Body of pancreas (tissue), 4 donors: ENCODE measurements at places on chromosomes 1 and 21. TPM values are rescaled to one million over a fixed set of nuclear protein-coding genes. Genes with fewer than 3 reads are reported as not detected.
A peak's percentile ranks its signal among the peaks of the same experiment; 100 is the strongest.

Gene ACTN2
- 3.0 TPM for total RNA-seq

Gene MX2
- total RNA-seq: 2.3 TPM

Gene TPTE
- not detected for total RNA-seq

- no peak for DNase-seq
Measured at GRCh38 chr1:198106011-198106410, 50.8 kb upstream of the NEK7 start.

DNA sequence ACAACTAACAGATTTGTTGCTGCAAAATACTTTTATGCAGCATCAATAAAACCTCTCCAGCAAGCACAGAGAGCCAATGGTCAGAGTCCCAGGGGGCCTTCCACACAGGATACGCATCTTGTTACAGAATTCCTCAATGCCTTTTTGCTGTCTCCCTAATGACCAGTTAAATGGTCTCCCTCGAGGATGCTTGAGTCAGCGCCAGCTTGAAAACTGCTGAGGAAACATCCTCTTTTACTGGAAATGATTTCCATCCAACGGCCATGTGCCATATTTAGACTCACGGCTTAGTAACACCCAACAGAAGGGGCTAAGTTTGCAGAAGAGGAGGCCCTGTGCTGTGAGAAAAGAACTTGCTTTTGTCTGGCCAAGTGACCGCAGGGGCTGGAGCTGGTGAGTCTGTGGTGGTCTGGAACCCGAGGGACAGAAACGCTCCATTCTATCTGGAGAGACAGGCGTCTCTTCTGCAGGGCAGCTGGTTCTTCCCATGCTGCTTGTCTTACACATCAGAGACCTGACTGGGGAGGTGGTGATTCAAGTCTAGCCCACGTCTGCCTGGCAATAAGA, 496.4 kb downstream of the SETD4 start:
- peak; percentile 26 for DNase-seq

GRCh38 chr1:15275921-15276683, 29.1 kb downstream of the FHAD1 start:
- no peak for DNase-seq

GRCh38 chr1:27487966-27488884, 1.7 kb downstream of the WASF2 start:
- no peak for DNase-seq

DNA sequence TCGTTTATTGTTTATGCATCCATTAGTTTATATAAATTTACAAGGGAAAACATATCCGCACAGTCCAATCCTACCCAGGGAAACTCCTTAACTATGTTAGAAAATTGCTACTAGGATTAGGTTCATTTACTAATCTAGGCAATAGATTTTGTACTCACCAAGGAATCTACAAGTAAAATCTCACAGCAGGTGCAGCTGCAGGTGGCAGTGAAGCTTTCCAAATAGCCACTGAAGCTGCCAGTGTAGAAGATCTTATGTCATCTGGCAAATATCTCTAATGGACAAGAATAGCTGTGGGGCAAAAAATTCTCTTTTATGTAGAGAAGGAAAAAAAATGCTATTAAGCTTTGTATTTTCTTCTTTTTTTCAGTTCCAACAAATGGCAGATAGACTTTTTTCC, 963.4 kb upstream of the ADGRL4 start:
- DNase-seq: no peak

DNA sequence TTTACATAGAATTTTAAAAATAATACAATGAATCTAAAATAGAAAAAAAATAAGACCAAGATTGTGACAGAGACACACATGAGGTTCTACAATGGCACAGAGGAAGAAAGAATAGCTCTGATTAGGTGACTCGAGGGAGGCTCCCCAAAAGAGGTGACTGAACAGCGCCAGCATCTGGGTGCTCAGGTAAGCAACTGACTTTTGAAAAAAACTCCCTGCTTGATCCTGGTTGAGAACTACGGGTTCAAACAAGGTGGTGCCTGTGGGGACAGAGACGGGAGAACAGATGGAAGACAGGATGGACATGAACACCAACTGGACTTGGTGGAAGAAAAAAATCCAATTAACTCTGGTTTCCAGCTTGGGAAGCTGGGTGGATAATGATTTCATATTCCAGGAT, 22.5 kb downstream of the BATF3 start:
- DNase-seq: no peak
